AG10803 (cell line): ENCODE measurements at places on chromosomes 6 and 20.

GRCh38 chr20:956330-956951 lies 40.3 kb upstream of the ANGPT4 start:
- peak; percentile 46 for DNase-seq

DNA sequence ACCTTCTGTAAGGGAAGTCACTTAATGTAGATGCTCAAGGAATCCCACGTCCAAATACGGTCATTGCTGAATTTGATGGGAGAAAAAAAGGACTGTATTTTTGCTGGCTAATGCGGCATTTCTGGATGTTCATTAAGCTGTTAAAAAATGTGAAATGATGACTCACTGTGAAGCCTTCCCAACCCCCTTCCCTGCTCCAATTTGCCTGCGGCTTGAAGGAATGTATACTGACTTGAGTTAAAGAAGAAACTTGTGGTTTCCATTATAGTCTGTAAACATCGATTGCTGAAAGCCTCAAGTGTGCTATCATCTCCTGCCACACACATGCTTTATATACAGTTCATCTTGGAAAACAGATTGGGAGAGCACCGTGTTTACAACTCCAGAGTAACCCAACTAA lies 249.1 kb upstream of the JAG1 start:
- peak; percentile 93 for DNase-seq

- no peak for DNase-seq
Measured at GRCh38 chr6:168695701-168696100, 254.7 kb downstream of the SMOC2 start.

- DNase-seq, result peak; percentile 97
Measured at GRCh38 chr20:24672886-24673677, 203.7 kb downstream of the SYNDIG1 start.

- DNase-seq, result no peak
Measured at GRCh38 chr6:31131595-31131994, 7.3 kb downstream of the PSORS1C2 start.

GRCh38 chr6:167566711-167567141 lies 241.8 kb downstream of the TTLL2 start:
- no peak for DNase-seq

DNA sequence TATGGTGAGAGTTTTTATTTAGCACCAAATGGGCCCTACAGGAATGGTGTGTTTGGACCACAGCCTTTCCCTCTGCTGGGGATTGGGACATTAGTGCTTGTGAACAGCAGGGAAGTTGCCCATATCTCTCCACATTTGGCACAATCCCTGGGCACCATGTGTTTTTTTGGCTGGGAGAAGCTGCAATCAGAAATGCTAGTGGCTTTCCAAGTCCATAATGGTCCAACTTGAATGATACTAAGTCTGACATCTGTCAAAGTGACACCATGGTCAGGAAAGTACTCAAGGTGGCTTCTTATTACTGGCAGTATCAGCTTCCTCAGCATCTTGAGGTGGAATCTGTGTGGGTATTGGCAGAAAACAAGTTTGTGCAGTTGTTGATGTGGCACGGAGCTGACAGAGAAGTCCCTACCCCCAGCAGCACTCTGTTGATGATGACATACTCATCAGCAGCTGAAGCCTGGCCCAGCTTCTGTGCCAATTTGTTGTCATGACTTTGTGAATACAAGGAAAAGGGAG lies 53.0 kb downstream of the SASH1 start:
- DNase-seq, result peak; percentile 84

- DNase-seq, result no peak
Measured at GRCh38 chr6:47674673-47675072, 23.7 kb upstream of the ADGRF4 start.

GRCh38 chr6:161598896-161599295 lies 325.0 kb upstream of the AGPAT4 start:
- DNase-seq, result peak; percentile 2

- DNase-seq, result no peak
Measured at GRCh38 chr20:54566031-54566688, 90.8 kb downstream of the DOK5 start.

DNA sequence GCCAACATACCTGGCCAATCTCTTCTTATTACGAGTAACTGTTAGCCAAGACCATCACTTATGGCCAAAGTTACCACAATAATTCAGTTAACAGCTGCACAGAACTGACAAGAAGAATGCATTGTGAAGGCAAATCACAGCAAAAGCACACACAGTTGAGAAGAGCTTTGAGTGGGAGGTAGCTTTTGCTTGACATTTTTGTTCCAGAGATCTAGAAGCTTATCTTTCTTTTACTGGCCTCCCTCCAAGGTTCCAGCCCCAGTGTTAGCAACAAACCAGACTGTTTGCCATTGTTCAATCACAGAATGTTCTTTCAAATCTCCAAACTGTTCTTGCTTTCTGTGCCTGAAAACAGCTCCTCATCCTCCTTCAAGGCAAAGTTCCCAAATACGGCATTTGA lies 35.9 kb upstream of the IRAK1BP1 start:
- DNase-seq, result no peak

GRCh38 chr6:158431036-158431435 lies 118.8 kb downstream of the TULP4 start:
- DNase-seq, result no peak

- peak; percentile 10 for DNase-seq
Measured at GRCh38 chr6:2542858-2543218, 207.9 kb downstream of the MYLK4 start.

- DNase-seq, result no peak
Measured at GRCh38 chr6:118660218-118660569, 8.8 kb upstream of the CEP85L start.

GRCh38 chr6:149409617-149410016 lies 9.6 kb downstream of the SUMO4 start:
- no peak for DNase-seq

DNA sequence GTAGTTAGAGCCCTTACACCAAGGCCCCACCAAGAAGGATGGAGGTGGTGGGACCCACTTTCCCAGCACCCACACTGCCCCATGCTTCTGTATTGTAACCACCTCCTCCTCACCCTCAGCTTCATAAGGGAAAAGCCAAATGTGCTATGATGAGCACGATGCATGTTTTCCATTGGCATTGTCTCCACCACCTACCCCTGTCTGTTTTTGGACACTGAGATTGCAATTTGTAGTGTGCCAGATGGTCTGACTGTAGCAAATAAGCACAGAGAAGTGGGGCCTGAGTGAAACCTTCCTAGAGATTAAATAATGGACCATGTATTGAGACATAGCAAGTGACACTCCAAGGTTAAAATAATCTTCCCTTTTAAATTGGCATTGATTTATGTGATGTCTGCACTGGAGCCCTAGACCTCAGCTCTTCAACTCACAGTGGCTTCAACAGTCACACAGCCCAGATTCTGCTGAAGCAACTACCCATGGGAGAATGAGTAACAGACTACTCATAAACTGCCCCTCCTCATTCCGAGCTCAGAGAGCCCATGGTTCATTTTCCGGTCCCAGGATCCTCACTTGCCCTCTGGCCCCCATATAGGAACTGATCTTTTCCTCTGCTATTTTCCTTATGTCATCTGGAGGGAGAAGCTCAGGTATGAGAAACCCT lies 177.9 kb downstream of the COL9A1 start:
- peak; percentile 22 for DNase-seq

GRCh38 chr6:14464055-14464454 lies 346.5 kb downstream of the CD83 start:
- DNase-seq, result peak; percentile 40

DNA sequence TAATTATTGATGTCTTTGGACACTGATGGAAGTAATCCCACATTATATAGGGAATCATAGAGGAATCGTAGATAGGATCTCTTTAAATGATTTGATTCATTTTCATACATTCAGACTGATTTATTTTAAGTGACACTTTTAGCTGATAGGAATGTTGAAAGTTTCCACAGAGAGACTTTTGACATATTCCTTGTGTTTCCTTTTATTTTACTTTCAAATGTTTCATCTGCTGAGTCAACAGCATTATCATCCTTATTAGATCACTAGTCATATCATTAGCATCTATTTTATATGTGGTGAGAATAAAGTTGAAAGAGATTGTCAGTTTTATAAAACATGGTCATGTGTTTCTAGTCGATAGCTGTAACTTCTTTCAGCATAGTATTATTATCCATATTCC lies 13.4 kb downstream of the DCBLD1 start:
- DNase-seq, result no peak

- DNase-seq, result peak; percentile 87
Measured at GRCh38 chr6:56374841-56375369, 127.5 kb upstream of the COL21A1 start.

GRCh38 chr6:139129284-139129683 lies 5.6 kb upstream of the HECA start:
- DNase-seq, result peak; percentile 86

GRCh38 chr6:55239099-55239498 lies 64.8 kb downstream of the HCRTR2 start:
- peak; percentile 8 for DNase-seq

DNA sequence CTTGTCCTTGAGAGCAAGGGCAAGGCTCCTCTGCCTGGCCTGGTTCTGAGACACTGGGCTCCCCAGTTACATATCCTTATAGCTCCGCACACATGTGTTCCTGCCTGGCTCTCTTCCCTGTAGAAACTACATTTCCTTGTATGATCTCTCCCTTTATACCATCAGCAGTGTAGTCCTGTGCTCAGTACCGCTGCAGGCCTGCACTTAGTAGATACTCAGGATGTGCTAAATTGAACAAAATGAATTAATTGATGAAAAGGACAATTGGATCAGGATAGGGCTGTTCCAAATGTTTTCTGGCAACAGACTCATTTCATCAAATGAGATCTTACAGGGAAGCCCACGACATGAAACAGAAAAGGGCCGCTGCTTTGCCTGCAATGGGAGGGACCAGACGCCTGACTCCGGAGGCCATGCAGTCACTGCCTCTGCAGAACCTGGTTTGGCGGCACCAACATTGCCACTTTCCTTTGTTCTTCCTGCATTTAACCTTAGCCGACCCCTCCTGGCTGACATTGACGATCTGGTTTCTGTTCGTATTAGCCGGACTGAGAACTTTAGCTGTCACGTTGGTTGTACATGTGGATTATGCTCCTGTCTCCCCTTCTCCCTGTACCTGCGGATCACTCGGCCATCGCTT lies 53.3 kb downstream of the CHMP4B start:
- no peak for DNase-seq

- no peak for DNase-seq
Measured at GRCh38 chr6:117591405-117591804, 10.9 kb downstream of the GOPC start.

GRCh38 chr20:36528176-36528874 lies 13.0 kb upstream of the MYL9 start:
- DNase-seq, result no peak

GRCh38 chr6:34386316-34387137 lies 5.9 kb downstream of the NUDT3 start:
- DNase-seq, result peak; percentile 94

DNA sequence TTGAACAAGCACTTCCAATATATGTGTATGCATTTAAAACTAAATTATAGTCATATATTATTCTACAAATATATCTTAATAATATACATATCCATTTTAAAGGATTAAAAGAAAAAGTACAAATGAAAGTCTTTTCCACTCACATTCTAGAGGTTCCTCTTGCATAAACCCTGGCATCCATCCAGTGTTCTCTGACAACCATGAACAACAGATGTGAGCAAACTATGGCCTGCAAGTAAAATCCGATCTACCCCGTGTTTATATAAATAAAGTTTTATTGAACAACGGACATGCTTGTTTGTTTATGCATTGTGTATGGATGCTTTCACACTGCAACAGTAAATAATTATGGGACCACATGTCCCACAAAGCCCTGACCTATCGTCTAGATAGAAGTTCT lies 1122.3 kb downstream of the EPHA7 start:
- DNase-seq, result peak; percentile 17

DNA sequence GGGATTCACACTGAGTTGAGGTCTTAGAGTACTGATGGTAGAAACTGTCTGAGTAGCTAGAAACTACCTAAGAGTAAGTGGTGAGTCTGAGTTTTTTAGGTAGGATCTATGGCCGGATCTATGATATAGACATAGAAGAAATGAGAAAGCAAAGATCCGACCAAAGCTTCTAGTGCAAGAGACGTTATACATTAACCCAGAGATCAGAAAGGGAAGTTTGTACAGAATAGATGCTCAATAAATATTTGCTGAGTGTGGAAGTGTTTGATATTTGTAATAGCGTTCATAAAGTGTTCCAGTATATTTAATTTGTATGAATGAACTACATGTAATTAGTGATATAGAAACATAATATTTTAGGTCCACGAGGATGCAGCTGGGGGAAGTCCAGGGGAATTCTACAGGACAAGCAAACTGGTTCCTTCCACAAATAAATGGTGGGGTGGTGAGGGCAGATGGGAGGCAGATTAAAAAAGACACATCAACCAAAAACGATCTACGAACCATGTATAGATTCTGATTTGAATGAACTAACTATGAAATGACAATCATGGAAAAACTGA lies 31.9 kb upstream of the JARID2 start:
- DNase-seq, result no peak

GRCh38 chr6:83113258-83113657 lies 45.8 kb downstream of the DOP1A start:
- DNase-seq, result no peak

- DNase-seq, result no peak
Measured at GRCh38 chr20:1524004-1524403, 32.8 kb upstream of the SIRPB2 start.

DNA sequence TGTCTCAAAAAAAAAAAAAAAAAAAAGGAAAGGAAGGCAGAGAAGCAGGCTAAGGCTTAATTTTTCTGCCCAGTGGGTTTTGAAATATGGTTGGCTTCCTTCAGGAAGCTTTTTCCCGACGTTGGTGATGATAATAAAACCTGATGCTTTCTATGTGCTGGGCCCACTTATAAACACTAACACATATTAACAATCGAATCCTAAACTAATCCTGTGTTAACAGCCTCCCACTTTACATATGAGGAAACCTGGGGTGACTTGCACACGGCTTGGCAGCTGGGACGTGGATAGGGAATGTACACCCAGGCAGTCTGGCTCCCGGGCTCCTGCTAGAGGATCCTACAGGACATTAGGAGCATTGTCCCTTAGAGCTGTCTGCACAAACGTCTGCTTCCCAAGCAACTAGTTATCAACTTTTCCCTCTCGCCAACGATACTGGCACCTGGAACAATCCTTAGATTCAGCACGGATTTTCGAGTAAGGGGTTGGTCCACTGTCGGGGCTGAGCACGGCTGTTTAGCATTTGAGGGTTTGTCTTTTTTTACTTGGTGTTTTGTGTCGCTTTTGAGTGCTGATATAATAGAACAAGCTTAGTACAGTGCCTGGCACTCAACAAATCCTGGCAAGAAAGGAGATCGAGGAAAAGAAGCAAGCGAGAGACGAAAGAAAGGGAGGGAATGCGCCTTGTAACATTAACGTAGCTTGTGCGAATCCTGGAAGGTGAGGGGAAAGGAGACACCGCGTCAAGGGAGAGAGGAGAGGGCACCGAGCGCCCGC lies 622 bp upstream of the KIZ start:
- peak; percentile 51 for DNase-seq

DNA sequence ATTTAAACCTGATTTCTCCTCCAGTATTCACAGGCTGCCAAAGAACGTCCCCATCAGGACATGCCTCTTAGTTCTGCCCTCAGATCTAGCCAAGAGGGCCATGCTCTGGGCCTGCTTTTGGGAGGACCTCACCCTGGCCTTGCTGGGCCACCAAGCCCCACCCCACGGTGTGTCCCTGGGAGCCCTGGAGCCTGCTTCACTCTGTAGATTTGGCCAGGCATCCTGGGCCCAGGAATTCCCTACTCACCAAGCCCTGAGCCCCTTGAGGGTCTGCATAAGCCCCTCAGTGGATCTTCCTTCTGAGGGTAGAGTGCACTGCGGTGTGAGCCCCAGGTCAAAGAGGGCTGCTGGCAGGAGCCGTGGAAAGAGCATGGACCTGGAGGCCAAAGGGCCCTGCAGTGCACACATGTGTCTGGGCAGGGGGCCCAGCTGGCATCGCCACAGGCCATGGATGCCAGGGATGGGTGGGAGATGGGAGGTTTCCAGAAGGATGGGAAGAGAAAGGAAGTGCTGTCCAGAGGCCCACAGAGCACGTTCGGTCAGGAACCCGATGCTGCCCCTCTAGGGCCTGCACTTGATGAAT lies 98.0 kb downstream of the DACT2 start:
- no peak for DNase-seq
